ENCODE measurements at places on chromosomes 6 and 20.

DNA sequence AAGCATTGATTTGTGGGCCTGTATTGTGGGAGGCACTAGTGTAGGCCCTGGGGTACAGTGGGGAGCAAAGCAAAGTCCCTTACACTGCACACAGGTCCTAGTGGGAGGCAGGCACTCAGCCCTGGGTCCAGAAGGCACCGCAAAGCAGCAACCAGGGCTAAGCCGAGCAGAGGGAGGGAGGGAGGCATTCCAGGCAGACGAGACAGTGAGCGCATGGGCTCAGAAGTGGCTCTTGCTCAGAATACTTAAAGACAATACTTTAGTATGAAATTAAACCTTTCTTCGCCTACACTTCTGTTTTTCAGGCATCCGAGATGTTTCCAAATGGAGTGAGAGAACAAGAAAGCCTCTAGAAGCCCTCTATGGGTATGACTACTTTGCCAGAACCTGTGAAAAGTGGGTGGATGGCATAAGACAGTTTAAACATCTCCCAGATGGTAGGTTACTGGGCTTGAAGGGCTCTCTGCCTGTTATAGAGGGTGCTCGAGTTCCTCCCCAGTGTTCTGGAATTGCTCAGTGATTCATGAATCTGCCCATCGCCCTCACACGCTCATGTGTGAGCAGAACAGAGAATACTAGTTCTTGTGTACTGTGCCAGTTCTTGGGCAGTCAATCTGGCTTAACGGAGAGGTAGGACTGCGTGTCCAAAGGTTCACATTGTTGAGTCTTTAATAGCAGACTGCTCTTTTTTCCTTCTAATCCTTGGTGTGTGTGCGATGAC, 18.7 kb downstream of the BPHL start:
- DNase-seq: no peak

- peak; percentile 94 for DNase-seq
Measured at GRCh38 chr20:42714298-42715141, 475.2 kb downstream of the PTPRT start.

DNA sequence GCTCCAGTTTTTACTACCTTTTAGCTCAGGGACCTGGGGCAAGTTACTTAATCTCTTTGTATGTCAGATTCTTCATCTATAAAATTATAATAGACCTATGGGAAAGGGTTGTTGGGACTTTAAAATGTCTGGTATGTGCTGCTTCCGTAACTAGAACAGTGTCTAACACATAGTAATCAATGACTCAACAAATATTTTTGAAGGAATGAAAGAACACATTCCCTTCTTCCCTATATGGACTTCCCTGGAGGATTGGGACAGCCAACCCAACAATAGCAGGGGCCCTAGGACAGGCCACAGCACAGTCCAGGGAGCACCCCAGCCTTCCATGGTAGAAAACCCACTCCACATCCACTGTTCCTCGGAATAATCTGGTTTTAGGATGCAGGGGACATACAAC, 50.7 kb upstream of the TPD52L1 start:
- DNase-seq: no peak

- no peak for DNase-seq
Measured at GRCh38 chr20:41639630-41640029, 21.5 kb upstream of the CHD6 start.

Data from NCI-H1105 treated with DMSO at 0.1 percent for 48 hours (cell line).